Urinary bladder (tissue), 4 donors: ENCODE measurements at places on chromosomes 5 and 9. TPM values are rescaled to one million over a fixed set of nuclear protein-coding genes. Genes with fewer than 3 reads are reported as not detected.

GRCh38 chr5:8845296-8845695, 700.6 kb downstream of the SEMA5A start:
- no peak for DNase-seq

- DNase-seq, result no peak
Measured at GRCh38 chr9:31136524-31136923, 1247.9 kb upstream of the ACO1 start.

GRCh38 chr9:109098960-109099308, 20.8 kb downstream of the TMEM245 start:
- DNase-seq, result no peak

DNA sequence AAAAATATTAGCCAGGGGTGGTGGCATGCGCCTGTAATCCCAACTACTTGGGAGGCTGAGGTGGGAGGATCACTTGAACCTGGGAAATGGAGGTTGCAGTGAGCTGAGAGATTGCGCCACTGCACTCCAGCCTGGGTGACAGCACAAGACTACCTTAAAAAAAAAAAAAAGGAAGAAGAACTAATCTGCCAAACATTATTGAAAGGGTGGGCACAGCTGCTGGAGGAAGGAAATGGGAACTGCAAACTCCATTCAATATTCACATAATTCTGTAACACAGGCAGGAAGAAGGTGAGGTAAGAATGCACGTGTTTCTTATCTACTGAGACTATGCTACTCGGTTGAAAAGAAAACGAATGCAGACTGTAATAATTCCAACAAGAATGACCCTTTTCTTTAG, 121.1 kb upstream of the GNA14 start:
- no peak for DNase-seq

- DNase-seq, result no peak
Measured at GRCh38 chr9:33728613-33729012, 66.7 kb upstream of the PRSS3 start.

FSD1L gene
- total RNA-seq, result 27.5 TPM

SLC12A7 gene
- 10.2 TPM for total RNA-seq

- no peak for DNase-seq
Measured at GRCh38 chr9:136882109-136882946, 4.0 kb upstream of the TRAF2 start.

ZNF354C gene
- total RNA-seq, result 28.9 TPM
